ENCODE measurements at places on chromosomes 7 and 10.

DNA sequence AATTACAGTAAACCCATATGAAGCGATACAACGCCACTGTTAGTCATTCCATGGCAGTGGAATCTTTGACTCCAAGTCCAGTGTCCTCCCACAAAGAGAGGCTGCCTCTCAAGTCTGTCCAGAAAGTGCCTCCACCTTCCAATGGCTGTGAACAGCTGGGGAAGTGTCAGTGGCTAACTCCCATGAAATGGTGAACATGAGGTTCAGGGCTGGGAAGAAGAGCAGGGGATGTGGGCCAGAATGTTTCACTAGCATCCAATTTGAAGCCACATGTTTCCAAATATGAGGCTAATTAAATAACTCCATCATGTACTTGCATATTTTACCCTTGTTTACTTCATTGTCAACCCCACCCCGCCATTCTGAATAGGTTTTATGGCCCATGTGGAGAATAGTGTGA is 53.1 kb upstream of the CHST15 start:
- DNase-seq, result no peak

- no peak for DNase-seq
These were observed 54.8 kb downstream of the DGKI start for GRCh38 chr7:137791930-137792329.

- DNase-seq, result no peak
These were observed 70.9 kb downstream of the SYPL1 start for GRCh38 chr7:106041140-106041717.

- DNase-seq, result no peak
These were observed 12.7 kb upstream of the BNIP3 start for GRCh38 chr10:131994435-131994834.

- DNase-seq, result no peak
These were observed 205.4 kb downstream of the FANK1 start for GRCh38 chr10:126101736-126102135.

- no peak for DNase-seq
These were observed 110.5 kb upstream of the SEC61G start for GRCh38 chr7:54869523-54869922.

DNA sequence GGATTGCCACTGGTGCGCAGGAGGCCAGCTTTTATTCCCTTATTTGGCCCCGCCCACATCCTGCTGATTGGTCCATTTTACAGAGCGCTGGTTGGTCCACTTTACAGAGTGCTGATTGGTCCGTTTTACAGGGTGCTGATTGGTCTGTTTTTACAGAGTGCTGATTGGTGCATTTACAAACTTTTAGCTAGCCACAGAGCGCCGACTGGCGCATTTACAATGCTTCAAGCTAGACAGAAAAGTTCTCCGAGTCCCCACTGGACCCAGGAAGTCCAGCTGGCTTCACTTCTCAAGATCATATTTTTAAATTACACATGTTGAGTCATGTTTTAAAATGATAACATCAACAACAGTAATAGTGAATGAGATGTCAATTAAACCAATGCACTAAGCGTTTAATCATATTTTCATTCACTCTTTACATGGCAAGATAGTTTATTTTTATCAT is 128.3 kb downstream of the CUBN start:
- no peak for DNase-seq

DNA sequence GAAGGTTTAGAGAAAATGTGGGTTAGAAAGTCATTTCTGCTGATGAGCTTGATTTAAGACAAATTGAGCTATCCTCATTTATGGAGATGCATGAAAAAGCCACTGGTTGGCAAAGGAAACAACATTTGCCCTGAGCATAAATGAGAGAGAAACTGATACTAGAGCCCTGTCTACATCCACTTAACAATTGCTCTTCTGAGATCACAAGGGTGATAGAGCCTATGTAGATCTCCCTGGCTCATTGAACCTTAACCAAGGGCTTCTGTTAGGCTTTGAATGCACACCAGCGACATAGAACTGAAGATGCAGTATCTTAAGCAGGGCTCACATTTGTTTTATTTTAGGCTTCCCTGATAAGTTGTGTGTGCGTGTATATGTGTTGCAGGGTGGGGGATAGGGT is 35.0 kb downstream of the GPR141 start:
- no peak for DNase-seq

- DNase-seq, result no peak
These were observed 744.8 kb downstream of the REEP3 start for GRCh38 chr10:64265961-64266360.

DNA sequence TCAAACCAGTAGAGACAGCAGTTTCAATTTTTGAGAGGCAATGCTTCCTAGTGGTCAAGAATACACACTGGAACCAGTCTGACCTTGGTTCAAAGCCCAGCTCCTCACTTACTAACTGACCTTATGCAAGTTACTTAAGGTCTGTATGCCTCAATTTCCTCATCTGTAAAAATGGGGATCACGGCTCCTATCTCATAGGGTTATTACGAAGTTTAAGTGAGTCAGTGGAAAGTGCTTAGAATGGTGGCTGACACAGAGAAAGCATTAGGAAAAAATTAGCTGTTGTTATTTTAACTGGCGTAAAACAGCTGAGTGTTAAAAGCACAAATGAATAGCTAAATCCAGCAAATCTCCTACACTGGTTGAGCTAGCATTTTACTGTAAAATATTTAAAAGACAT is 162.4 kb upstream of the LAMB4 start:
- no peak for DNase-seq

GRCh38 chr7:144830024-144830785 is 5.6 kb downstream of the TPK1 start:
- no peak for DNase-seq

- peak; percentile 81 for DNase-seq
These were observed 234.3 kb upstream of the C7orf33 start for GRCh38 chr7:148356303-148356702.
